ENCODE measurements at places on chromosomes 11 and 22. TPM values are rescaled to one million over a fixed set of nuclear protein-coding genes. Genes with fewer than 3 reads are reported as not detected.
A peak's percentile ranks its signal among the peaks of the same experiment; 100 is the strongest.

DNA sequence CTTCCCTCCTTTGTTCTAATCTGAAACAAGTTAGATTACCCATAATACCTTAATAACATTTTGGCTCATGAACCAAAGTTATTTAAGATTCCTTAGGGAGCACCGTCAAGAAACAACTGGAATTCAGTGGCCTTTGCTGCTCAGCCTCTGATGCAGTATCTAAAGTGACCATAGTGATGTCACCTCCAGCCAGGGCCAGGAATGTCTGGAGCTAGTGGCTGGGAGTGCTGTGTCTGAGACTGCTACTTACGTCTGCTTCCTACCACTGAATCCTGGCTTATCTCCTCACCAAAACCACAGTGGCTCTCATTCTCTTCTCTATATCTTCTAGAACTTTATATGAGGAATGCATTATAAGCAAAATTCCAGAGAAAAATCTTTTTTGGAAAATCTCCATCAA lies 658.0 kb downstream of the DLG2 start:
- no peak for DNase-seq

DNA sequence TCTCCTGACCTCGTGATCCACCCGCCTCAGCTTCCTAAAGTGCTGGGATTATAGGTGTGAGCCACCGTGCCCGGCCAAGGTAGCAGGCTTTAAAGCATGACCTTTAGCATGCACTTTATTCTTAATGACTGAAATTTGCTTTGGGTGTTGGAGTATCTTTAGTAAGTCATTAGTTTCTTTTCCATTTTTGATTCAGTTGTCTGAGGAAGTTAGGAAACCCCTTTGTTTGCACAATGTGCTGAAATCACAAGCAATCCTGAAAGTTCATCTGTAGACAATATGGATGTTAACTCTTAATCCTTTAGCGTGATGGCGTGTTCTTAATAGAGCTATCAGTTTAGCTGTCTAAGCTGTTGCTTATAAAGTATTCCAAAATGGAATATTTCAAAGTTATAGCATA lies 16.8 kb downstream of the SDHD start:
- DNase-seq = no peak

- no peak for DNase-seq
Measured at GRCh38 chr22:40238425-40239344, 61.0 kb downstream of the TNRC6B start.

DNA sequence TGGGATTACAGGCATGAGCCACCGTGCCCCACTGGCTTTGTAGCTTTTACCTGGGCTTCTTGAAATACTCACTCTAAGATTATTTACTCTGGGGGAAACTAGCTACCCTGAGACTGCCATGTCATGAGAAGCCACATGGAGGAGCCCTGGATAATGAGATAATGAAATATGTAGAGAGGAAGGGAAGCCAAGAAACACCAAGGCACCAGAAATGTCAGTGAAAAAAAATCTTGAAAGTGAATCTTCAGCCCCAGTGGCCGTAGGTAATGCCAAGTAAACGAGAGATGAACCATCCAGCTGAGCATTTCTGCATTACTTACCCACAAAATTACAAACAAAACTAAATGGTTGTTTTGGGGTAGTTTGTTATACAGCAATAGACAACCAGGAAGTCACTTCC lies 125.6 kb downstream of the APIP start:
- no peak for DNase-seq

- DNase-seq = no peak
Measured at GRCh38 chr11:111166598-111166997, 78.9 kb upstream of the POU2AF2 start.

GRCh38 chr11:35515224-35515623 lies 10.2 kb downstream of the PAMR1 start:
- DNase-seq = no peak

- no peak for DNase-seq
Measured at GRCh38 chr11:59102259-59102765, 4.7 kb upstream of the FAM111B start.

GRCh38 chr11:73003088-73003487 lies 139.0 kb downstream of the FCHSD2 start:
- DNase-seq = no peak

- no peak for DNase-seq
Measured at GRCh38 chr22:23496445-23496833, 83.7 kb downstream of the IGLL1 start.

GRCh38 chr22:30212996-30213441 lies 33.5 kb downstream of the LIF start:
- no peak for DNase-seq

- no peak for DNase-seq
Measured at GRCh38 chr11:13098063-13098462, 88.9 kb downstream of the RASSF10 start.

DNA sequence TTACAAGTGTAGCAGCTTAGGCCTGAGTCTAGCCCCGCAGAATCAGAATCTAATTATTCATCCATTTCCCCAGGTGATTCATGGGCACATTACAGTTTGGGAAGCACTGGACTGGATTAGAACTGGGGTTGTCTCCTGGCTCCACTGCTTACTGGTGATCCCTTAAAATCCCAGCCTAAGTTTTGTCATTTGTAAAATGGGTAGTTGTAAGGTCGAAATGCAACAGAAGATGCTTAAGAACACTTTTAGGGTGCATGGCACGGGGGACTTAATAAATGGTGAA lies 1.3 kb downstream of the STX3 start:
- DNase-seq = peak; percentile 19

GRCh38 chr11:65894034-65894591 lies 3.6 kb downstream of the CCDC85B start:
- DNase-seq = no peak

GRCh38 chr11:73869332-73869949 lies 7.2 kb downstream of the COA4 start:
- DNase-seq = no peak

DNA sequence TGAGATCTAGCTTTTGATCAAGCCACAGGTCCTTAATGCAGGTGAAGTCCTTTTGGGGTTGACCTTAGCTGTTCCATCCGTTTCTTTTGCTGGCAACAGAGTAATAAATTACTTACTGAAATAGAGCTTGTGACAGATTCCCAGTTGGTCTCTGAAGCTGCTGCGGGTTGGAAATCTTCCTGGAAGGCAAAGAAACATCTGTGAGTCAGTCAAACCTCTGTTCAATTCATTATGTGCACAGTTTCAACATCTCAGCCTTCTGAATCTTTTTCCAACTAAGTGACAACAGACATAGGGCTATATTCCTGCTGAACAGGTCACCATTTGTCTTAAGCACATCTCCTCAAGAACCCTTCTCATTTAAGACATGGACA lies 88.9 kb upstream of the DDI1 start:
- no peak for DNase-seq

DNA sequence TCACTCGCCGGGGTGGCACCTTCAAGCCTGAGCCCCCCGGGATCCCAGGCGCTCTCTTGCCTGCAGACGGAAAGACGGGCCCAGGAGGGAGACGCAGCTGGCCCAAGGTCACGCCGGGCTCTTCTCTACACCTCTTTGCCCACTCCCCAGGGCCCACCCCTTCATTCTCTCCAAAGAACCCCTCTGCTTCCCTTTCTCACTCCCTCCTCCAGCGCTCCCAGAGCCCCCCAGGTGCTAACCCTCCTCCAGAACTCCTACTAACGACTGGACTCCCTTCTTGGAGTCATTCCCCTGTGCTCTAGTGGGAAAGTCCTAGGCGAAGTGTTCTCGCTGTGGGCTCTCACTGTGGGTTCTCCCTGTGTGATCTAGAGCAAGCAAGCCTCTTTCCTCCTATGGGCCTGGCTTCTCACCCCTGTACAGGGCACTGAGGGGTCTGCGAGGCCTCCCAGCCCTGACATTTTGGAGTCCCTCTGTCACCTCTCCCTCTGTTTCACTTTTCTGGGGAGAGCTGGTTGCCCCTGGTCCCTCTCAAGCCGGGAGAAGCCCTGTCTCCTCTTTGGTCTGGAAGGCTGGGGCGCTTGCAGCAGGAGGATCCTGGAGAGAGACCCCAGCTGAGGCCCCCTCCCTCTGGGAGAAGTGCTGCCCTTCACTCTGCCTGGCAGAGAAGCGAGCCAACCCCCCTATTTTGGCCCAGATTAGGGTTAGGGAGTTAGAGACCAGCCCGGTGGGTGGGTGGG lies 858 bp downstream of the OAF start:
- DNase-seq = no peak

GRCh38 chr11:120899720-120900119 lies 124.2 kb upstream of the TBCEL start:
- DNase-seq = no peak

GRCh38 chr22:26690654-26691376 lies 33.4 kb downstream of the MIAT start:
- no peak for DNase-seq

DNA sequence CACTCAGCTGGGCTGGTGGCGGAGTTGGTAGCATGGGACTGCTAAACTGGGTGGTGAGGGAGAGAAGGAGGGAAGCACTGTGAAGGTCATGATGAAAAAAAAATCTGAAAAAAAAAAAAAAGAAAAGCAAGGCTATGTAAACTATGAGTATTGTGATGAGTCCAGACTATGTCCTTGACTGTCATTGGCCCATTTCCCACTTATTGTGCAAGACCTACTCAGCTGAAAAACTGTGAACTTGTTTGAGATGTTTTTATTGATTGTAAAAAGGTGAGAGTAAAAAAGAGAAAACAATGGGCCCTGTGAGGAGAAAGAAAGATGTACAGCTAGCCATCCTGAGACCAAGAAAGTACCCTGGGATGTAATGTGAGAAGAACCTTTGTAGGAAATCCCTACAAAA lies 798.4 kb upstream of the TENM4 start:
- DNase-seq = no peak

GRCh38 chr22:36171941-36172340 lies 11.4 kb upstream of the APOL3 start:
- DNase-seq = no peak

- DNase-seq = no peak
Measured at GRCh38 chr11:100068116-100068515, 619.0 kb upstream of the ARHGAP42 start.

- no peak for DNase-seq
Measured at GRCh38 chr11:16280256-16280682, 76.1 kb downstream of the SOX6 start.

- no peak for DNase-seq
Measured at GRCh38 chr22:46842606-46843005, 80.2 kb downstream of the TBC1D22A start.

DNA sequence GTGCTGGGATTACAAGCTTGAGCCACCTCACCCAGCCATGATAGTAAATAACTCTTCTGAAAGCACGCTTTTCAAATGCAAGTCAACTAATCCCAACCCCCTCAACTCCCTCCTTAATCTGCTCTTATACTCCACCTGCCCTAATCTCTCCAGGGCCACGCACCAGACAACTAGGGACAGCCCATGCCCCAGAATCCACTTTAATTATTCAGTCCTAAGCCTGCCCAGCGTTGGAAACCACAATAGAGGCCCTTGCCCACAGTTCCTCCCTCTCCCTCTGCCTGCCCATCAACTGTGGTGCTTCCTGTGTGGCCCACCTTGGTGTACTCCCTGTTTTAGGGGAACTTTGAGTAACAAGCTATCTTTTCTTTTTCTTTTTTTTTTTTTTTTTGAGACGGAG lies 2.7 kb upstream of the VPREB3 start:
- DNase-seq = no peak

DNA sequence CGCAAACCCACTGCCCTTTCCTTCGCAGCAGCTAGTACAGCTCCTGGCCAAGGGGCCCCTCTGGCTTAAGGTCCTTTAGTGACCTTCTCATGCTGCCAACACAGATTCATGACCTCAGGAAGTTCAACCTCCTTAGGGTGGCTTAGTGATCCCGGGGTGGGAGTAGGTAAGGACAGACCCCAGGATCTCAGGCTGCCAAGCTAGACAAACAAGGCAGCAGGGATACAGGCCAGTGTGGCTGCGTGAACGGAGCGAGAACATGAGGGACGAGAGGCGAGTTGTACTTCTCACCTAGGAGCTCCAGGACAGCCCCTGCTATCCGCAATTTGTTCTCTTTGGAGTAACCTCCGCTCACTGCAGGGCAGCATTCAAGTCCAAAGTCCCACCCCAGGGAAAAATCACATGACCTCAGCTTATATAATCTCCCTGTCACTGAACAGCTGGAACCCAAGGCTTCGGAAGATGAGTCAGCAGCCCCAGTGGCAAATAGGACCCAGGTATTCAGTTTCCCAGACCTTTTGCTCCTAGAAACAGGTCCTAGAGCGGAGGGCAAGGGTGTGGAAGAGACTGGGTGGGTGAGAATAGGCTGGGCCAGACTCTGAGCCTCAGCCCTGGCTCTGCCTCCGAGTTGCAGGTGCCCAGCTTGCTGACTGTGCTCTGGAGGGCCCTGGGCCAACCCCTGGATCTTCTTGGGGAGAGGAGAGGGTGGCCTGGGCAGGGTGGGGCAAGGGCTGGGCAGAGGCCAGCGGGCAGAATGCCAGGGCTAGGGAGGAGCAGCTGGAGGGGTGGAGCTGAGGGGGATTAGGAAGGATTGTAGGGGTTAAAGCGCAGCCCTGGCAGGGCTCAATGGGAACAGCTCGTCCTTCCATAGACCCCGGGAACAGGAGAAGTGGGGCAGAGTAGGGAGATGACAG lies 13.1 kb downstream of the USP2 start:
- DNase-seq = no peak

GRCh38 chr11:27004103-27004502 lies 10.2 kb downstream of the FIBIN start:
- no peak for DNase-seq

DNA sequence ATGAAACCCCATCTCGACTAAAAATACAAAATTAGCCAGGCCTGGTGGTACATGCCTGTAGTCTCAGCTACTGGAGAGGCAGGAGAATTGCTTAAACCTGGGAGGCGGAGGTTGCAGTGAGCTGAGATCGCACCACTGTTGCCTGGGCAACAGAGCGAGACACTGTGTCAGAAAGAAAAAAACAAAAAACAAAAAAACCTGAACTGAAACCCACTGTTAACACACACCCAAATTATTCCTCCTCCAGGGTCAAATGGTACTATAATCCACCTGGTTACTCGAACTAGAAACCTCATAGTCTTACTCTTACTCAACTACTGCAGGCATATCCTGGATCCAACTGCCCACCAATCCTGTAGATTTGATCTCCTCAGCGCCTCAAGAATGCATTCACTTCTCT lies 35.5 kb downstream of the USP28 start:
- no peak for DNase-seq

GRCh38 chr11:118621071-118621783 lies 13.8 kb downstream of the PHLDB1 start:
- peak; percentile 93 for DNase-seq

The KCTD14 gene
- total RNA-seq = 9.6 TPM

The ARRB1 gene
- 44.6 TPM for total RNA-seq

The CD3D gene
- not detected for total RNA-seq

The OR4C6 gene
- total RNA-seq = not detected

The CSF2RB gene
- not detected for total RNA-seq

The PRSS23 gene
- 68.2 TPM for total RNA-seq

The KRTAP5-7 gene
- not detected for total RNA-seq

The PKDREJ gene
- not detected for total RNA-seq
